ENCODE measurements at places on chromosomes 4 and X.

GRCh38 chr4:57110640-57111511 is 691 bp upstream of the IGFBP7 start:
- no peak for DNase-seq

- no peak for DNase-seq
These were observed 379.7 kb upstream of the FAT1 start for GRCh38 chr4:187103351-187103750.

DNA sequence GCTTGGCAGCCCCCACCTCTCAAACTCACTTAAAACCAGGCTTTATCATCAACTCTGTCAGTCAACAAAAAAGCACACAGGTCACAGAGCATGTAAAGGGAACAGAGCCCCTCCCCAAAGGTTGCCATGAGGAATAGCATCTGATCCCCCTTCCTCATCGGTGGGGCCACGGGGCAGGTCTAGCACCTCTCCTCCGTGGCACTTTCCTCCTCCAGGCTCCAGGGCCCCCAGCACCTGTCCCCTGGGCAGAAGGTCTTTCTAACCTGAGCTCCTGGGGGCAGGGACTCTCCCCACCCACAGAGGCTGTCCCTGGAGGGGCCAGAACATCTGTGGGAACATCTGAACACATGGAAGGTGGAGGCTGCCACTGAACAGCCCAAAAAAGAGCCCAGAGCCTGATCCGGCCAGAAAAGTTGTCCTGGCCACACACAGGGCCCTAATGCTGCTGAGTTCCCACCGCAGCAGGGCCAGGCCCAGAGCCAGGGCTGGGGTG is 65.7 kb downstream of the ZFYVE28 start:
- DNase-seq = no peak

- no peak for DNase-seq
These were observed 1.9 kb downstream of the SLC10A3 start for GRCh38 chrX:154488336-154489075.

DNA sequence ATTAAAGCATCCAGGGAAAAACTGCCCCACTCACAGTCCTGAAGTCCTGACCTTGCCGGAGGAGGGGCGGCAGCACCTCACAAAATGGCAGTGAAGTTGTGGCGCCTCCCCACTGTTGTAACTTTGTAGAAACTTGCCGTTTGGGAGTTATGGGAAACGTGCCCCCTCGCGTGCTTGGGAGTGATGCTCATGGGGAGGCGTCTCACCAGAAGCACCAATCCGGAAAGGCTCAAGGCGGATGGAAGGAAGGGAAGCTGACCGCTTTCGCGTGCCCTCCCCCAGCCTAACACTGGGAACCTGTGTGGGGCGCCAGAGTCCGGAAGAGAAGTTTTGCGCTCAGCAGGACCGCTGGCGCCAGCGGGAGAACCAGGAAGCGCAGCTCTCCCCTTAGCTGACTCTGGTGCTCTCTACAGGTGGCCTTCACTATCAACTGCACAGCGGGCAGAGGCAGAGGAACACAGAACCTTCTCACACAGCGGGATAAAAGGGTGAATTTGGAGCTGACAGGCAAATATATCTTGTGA is at the start of the genes CT45A10 and SAGE1:
Gene CT45A10 (minus strand): TSS at position 151 of the 524 bp plus-strand sequence. CDS start 8,100 bp downstream, outside the sequence.
Gene SAGE1 (plus strand): TSS at position 423 of the 524 bp plus-strand sequence. CDS start 2,527 bp downstream, outside the sequence.
- no peak for DNase-seq

- no peak for DNase-seq
These were observed 21.2 kb upstream of the DHRSX start for GRCh38 chrX:2521927-2522386.

DNA sequence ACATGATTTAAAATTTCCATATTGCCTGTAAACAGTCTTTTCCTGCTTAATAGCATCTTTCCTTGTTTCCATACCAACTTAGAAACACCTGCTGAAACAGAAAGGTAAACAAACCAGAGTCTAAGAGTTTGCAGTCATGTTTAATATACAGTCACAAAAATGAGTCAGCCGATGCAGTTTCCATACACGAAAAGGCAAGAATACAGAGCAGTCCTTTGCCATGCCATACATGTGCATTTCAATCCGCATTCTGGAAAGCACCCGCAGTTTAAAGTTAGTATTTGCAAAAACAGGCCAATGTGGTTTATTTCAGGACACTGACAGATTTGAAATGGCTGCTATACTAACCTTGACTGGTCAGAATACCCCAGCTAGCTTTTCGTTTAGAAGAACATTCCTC is 32.1 kb downstream of the ASB5 start:
- DNase-seq = no peak

GRCh38 chr4:17288151-17288550 is 223.7 kb downstream of the QDPR start:
- DNase-seq = no peak

GRCh38 chrX:46500054-46500453 is 45.2 kb downstream of the ZNF674 start:
- no peak for DNase-seq

GRCh38 chr4:145045180-145045579 is 52.8 kb downstream of the ANAPC10 start:
- DNase-seq = no peak

- no peak for DNase-seq
These were observed 19.7 kb downstream of the ZFP42 start for GRCh38 chr4:188015025-188015940.

GRCh38 chr4:173403051-173403450 is 4.1 kb upstream of the SCRG1 start:
- DNase-seq = no peak

- DNase-seq = no peak
These were observed 29.9 kb downstream of the FGFRL1 start for GRCh38 chr4:1041147-1041935.

- DNase-seq = no peak
These were observed 1.2 kb downstream of the GNPDA2 start for GRCh38 chr4:44725166-44725565.

DNA sequence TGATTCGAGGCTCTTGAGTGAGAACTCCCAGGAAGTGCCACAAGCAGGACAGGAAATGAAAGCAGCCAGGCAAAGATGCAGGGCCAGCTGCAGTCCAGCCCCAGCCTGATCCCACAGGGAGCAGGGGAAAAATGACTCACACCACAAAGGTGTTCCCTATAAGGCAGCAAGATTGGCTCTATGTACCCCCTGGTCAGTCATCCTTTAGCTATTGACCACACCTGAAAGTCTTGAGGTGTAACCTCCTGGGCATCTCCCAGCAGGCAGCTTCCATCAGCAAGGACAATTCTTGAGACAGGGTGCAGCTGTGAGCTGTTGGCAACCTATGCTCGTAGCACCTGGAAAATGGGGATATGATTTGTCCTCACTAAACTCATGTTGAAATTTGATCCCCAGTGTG is 27.9 kb upstream of the EXOC1L start:
- DNase-seq = no peak

- no peak for DNase-seq
These were observed 51.3 kb upstream of the SPRY1 start for GRCh38 chr4:123345137-123345934.

- DNase-seq = no peak
These were observed 62.1 kb downstream of the RHOXF2B start for GRCh38 chrX:120015145-120016067.

- DNase-seq = no peak
These were observed 264.0 kb upstream of the HAND2 start for GRCh38 chr4:173793937-173794510.

- no peak for DNase-seq
These were observed 1.1 kb upstream of the RRH start for GRCh38 chr4:109826719-109827118.

DNA sequence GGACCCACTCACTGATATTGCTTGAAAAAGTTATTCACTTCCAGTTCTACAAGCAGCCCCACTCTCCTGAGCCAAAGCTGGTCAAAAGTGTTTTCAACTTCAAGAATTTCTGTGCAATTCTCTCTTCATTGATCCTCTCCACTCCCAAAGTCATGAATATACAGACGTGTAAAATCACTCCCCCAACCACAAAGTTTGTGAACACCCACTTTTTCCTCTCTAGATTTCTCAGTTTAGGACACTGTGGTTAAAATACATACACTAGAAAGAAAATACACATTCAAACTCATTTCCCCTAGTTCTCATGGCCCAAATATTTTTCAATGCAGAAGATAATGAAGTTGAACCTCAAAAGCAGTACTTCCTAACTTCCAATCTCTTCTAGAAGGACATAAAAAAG is 116.3 kb downstream of the MSN start:
- DNase-seq = no peak

- DNase-seq = no peak
These were observed 19.5 kb upstream of the C4orf54 start for GRCh38 chr4:99677161-99677560.

DNA sequence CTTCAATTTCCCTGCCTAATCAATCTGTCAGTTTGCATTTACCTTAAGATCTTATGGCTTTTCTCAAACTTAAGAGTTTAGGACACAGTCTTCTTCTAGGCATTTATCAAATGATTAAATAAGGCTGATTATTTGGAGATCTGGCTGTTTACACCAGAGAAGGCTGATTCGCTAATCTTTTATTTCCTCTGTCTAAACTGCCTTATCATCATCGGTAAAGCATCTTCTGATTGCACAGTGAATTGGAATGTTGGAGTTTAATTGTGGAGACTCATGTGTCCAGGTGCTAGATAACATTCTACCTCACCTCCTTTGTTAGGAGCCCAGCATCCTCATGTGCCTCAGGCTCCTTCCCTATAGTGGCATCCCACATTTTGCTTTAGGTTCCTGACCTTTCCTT is 100.3 kb upstream of the DDIT4L start:
- no peak for DNase-seq

DNA sequence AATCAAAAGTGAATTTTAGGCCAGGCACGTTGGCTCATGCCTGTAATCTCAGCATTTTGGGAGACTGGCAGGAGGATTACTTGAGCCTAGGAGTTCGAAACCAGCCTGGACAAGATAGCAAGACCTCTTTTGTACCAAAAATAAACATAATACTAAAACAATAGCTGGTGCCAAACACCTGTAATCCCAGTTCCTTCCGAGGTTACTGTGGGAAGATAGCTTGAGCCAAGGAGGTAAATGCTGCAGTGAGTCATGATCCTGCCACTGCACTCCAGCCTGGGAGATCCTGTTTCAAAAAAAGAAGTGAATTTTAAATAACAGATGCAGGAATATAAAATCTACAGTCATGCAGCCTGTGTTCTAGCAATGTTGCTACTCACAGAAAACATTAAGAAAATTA is 488.3 kb downstream of the PPARGC1A start:
- no peak for DNase-seq
